ENCODE measurements at places on chromosomes 2 and 18.

DNA sequence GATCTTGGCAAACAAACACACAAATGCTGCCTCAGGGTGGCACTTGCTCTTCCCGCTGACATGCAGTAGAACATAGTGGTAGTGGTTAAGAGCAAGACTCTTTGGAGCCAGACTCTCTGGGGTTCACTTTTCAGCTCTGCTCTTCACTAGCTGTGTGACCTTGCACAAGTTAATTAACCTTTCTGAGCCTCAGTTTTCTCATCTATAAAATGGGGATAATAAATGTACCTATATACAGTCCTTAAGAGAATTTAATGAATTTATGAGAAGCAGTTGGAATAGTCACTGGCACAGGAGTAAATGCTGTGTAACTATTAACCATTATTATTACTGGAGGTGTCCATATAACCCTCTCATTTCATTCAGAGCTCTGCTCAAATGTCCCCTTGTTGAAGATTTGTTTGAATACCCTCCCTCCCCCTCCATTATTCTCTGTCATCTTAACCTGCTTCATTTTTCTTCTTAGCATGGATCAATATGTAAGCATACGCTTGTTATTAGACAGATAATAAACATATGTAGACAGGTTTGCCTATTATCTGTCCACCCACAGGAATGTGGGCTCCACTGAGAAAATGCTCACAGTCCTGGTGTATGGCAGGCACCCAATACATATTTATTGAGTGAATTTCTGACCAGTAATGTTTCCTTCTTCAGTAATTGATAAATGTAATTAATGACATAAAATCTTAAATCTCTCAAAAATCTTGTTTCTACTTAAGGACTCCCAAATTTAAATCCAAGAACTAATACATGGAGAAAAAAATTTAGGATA, 64.5 kb downstream of the TSPYL6 start:
- DNase-seq: no peak

GRCh38 chr2:197328461-197328860, 17.9 kb upstream of the ANKRD44 start:
- DNase-seq: no peak

- no peak for DNase-seq
Measured at GRCh38 chr2:226652983-226653765, 146.4 kb downstream of the IRS1 start.

- DNase-seq: no peak
Measured at GRCh38 chr2:98835831-98836385, 100.1 kb downstream of the CRACDL start.

GRCh38 chr18:13264091-13265007, 45.8 kb downstream of the LDLRAD4 start:
- no peak for DNase-seq

DNA sequence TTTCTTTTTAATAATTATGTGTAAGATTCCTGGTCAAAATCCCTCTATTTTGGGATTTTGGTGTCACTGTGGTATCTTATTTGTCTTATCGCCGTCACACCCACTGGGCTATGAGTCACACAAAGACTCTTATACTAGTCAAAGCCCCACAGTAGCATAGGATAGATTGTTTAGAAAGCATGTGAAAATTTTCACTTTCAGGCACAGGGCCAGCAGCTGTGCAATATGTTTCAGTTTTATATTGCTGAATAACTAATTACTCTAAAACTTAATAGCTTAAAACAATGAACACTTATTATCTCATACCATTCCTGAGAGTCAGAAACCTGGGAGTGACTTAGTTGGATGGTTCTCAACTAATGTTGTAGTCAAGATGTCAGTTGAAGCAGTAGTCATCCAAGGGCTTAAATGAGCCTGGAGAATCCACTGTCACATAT, 24.0 kb downstream of the CFAP210 start:
- DNase-seq: no peak

- no peak for DNase-seq
Measured at GRCh38 chr2:232977438-232977971, 35.6 kb downstream of the NGEF start.

GRCh38 chr2:173351879-173352278, 2.8 kb upstream of the CDCA7 start:
- DNase-seq: no peak

- DNase-seq: peak; percentile 6
Measured at GRCh38 chr2:143603035-143603655, 473.9 kb downstream of the ARHGAP15 start.

GRCh38 chr2:144701259-144701658, 181.3 kb upstream of the ZEB2 start:
- DNase-seq: no peak

GRCh38 chr2:71661782-71662181, 208.4 kb downstream of the DYSF start:
- no peak for DNase-seq

All from neural crest cell (in vitro differentiated cells).